ENCODE measurements at places on chromosomes 3 and 15.

DNA sequence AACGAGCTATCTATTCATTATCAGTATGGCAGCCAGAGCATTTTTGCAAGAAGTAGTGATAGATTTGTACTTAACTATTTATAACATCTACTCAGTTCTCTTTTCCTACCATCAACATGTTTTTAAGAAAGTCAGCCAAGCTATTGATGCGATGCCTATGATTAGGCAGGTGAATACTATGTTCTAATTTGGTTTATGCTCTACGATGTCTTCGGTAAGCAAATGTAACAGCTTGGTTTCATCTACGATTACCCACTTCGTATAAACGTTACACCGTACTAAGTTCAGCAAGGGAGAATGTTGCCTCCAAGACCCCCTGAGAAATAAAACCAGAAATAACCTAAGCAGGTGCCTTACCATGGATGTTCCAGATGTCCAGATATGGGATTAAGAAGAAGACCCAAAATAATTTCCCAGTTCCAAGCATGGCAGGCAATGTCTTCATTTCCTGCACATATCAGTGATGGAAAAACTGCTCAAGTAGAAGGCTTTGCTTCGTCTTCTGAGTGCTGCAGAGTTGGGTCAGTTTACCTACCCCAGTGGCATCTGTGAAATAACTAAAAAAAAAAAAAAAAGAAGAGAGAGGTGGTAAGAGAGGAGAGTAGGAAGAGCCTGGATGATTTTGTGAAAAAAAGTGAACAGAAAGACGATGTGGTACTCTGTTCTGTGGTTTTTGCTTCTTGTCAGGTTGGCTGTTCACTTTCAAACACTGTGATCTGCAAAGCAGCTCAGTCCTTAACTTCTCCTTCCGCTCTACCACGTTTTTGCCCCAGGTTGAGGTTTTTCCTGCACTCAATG lies at the start of gene BTLA:
BTLA (minus strand) TSS at position 559 of the 798 bp plus-strand sequence; CDS start at position 445, 114 bp downstream.
- no peak for DNase-seq

GRCh38 chr3:133949438-133949837 lies 53.8 kb upstream of the RAB6B start:
- no peak for DNase-seq

- no peak for DNase-seq
Observed at GRCh38 chr3:185254799-185255198, 950 bp upstream of the EHHADH start.

DNA sequence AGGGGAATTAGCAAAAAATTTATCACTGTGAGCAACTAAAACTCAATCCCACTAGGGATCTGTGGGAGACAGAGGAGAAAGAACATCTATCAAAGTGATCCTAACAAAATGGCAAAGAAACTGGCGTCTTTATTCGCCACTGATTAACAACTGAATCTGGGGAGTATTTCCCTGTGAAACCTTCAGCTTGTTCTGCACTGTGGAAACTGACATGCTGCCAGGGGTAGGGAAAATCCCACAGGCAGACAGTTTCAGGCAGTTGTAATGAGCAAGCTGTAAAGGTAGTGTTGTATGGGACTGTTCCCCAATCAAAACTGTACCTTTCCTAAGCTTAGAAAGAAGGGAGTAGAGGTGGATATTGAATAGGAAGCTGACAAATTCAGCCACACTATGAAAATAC lies 611.7 kb downstream of the VGLL3 start:
- DNase-seq: no peak

- DNase-seq: no peak
Observed at GRCh38 chr3:116260491-116260890, 184.8 kb downstream of the LSAMP start.

GRCh38 chr15:99265541-99266070 lies 14.3 kb downstream of the LRRC28 start:
- no peak for DNase-seq

All from NCI-H187 treated with DMSO at 0.1 percent for 48 hours (cell line).